Endothelial cell of umbilical vein (primary cell): ENCODE measurements at places on chromosomes 4 and X.

DNA sequence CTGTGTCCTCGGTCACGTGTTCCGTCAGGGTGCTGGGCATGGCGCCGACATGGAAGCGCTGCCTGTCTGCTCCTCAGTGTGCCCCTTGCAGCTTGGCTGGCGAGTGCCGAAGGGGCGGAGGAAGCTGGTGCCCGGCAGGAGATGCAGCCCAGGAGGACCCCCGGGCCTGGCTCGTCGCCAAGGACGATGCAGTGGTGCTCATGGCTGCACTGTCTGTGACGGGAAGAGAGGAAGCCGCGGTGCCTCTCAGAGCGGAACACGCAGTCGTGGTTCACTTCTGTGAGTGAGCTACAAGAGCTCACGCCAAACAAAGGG is 38.1 kb downstream of the FGFRL1 start:
- H3K27me3 ChIP-seq = peaks cover 6% of the 10 kb centered on the region
- H3K36me3 ChIP-seq = no peaks in the 10 kb centered on the region
- DNase-seq = no peak
- peaks cover 18% of the 10 kb centered on the region for H3K4me1 ChIP-seq

GRCh38 chr4:143270256-143270838 is 66.3 kb upstream of the GAB1 start:
- no peaks in the 10 kb centered on the region for H3K36me3 ChIP-seq
- H3K4me3 ChIP-seq = no peak overlapping the region
- no peaks in the 10 kb centered on the region for H3K27me3 ChIP-seq
- no peak overlapping the region for H3K27ac ChIP-seq

DNA sequence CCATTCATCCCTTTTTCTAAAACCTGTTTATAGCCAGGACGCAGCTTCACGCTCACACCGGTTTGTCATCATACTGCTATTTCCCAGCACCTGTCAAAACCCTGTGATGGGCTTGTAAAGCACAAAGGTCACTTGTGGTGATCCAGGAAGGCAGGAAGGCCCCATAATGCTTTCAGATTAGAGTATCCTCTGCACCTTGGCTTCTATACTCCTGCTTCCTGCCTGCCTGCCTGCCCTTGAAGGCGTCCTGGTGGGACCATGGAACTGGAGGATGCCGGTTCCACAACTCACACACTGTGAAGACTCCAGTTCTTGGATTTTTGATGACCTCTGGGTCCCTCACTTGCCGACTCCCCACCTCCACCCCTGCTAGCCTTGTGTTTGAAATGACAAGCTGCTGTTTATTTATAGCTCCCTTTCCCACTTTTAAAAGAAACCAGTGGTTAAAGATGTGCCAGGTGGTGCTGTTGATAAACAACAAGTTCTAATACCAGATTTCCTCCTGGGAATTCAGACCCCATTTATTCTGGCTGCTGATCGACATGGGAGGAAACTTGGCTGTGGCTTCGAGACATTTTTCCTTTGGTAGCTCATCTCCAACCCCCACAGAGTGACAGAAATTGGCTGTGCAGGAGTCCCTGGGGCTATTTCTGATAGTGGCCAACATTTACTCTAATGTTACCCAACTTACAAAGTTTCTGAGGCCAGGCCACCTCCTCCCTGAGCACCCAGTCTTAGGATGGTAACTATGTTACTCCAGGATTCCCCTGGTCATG is 211.5 kb downstream of the KDR start:
- no peak overlapping the region for H3K4me3 ChIP-seq
- no peaks in the 10 kb centered on the region for H3K4me1 ChIP-seq
- no peak overlapping the region for H3K27ac ChIP-seq
- no peaks in the 10 kb centered on the region for H3K36me3 ChIP-seq

DNA sequence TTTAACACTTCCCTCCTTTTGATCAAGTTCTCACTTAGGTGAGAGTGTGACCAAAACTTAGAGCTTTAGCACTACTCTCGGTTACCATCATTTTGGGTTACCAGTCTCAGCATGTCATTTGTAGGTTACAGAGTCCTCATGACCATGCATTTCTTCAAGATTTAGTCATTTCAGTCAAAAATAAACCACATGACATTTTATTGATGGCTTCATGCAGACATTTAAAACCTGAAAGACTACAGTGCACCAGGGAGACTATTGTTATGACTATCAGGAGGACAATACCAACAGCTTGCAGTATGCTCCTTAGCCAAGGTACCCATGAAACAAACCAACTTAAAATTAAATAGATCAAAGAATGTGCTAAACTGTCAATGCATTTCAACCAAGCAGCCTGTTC is 498.1 kb upstream of the FSTL5 start:
- no peaks in the 10 kb centered on the region for H3K27me3 ChIP-seq
- DNase-seq = no peak
- no peak overlapping the region for H3K4me3 ChIP-seq
- no peaks in the 10 kb centered on the region for H3K4me1 ChIP-seq
- H3K27ac ChIP-seq = no peak overlapping the region

DNA sequence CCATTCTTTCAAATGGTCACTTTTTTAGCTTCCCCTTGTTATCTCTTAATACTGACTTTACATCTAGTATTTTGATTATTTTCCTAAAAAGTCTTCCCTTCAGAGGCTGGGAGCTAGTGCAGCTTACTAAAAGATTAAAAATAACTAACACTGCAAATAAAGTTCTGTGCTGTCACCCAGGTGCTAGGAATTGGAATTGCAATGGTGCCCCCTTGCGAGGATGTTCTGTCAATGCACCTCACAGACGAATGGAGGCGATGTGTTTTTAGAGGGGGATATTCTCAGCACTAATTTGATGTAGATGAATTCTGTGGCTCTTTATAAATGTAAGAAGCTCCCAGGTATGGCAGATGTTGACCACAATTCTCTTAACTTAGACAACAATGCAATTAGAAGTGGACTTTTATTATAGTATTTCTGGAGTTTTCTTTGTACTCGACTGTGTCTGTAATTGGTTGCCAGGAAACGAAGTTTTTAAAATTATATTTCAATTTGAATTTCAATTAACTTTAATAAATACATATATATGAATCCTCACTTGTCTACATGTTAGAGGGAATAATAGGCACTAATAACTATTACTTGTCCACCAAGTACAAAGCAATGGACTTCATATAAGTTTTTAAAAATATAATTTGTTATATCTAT is 22.0 kb upstream of the SMIM31 start:
- peak; percentile 46 for DNase-seq
- no peak overlapping the region for H3K4me3 ChIP-seq
- H3K27ac ChIP-seq = no peak overlapping the region
- H3K4me1 ChIP-seq = no peaks in the 10 kb centered on the region

DNA sequence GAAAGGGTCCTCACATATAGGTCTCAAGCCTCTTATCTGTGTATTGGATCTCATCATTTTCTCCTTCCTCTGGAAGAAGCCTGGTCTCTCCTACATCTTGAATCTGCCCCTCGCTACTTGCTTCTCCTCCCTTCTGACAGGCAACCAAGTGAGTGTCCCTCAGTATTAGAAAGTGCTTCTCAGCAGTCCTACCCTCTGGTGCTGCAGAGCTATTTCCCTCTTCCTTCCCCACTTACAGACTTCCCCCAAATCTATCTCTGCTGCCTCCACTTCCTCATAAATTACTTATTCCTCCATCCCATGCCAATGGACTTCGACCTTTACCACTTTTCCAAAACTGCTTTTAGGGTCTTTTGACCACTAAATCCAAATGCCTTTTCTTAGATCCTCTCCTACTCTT is 129.1 kb upstream of the NAP1L5 start:
- H3K4me1 ChIP-seq = peaks cover 17% of the 10 kb centered on the region
- no peaks in the 10 kb centered on the region for H3K27me3 ChIP-seq
- no peak overlapping the region for H3K4me3 ChIP-seq
- H3K36me3 ChIP-seq = no peaks in the 10 kb centered on the region

- peak within 1 kb of the TSS; percentile 68 for H3K4me3 ChIP-seq
- H3K27ac ChIP-seq = peak within 1 kb of the TSS; percentile 32
- peak; percentile 36 for DNase-seq
- no peaks in the 10 kb centered on the region for H3K4me1 ChIP-seq
Observed at GRCh38 chrX:103585411-103586313, at the start of gene TCEAL4. TSS of gene TCEAL4 (plus strand) at chrX:103585515. CDS start at chrX:103586676, 1,161 bp downstream.

DNA sequence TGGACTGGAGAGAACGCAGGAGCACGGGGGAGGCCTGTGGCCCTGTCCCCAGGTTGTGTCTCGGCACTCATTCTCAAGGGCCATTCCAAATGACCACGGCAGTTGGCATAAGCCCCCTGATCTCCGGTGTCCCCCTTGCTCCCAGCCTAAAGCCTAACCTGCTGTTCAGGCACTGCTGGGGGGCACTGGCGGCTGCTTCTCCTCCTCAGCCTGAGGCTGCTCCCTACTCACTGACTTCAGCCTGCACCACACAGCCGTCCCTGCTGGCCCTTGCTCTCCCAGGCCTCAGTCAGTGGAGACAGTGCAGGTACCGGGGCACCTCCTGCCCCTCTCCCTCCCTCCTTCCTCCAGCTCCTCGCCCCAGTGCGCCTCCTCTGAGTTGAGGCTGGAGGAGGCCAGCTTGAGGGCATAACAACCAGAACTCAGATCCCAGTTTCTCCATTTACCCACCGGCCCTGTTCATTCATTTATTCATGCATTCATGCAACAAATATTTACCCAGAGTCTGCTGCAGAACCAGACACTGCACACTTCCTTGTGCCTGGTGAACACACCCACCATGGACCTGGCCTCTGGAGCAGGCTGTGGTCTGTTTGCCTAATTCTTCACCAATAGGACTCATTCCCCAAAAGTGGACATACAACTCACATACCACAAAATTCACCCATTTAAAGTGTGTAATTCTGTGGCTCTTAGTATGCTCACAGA is 65.0 kb downstream of the CPZ start:
- no peaks in the 10 kb centered on the region for H3K27me3 ChIP-seq
- no peak for DNase-seq
- H3K36me3 ChIP-seq = no peaks in the 10 kb centered on the region
- H3K27ac ChIP-seq = no peak overlapping the region
- no peaks in the 10 kb centered on the region for H3K4me1 ChIP-seq

- no peaks in the 10 kb centered on the region for H3K4me1 ChIP-seq
- H3K27ac ChIP-seq = no peak overlapping the region
- H3K4me3 ChIP-seq = no peak overlapping the region
- no peaks in the 10 kb centered on the region for H3K27me3 ChIP-seq
Observed at GRCh38 chr4:185183622-185184281, 20.0 kb downstream of the CFAP97 start.

DNA sequence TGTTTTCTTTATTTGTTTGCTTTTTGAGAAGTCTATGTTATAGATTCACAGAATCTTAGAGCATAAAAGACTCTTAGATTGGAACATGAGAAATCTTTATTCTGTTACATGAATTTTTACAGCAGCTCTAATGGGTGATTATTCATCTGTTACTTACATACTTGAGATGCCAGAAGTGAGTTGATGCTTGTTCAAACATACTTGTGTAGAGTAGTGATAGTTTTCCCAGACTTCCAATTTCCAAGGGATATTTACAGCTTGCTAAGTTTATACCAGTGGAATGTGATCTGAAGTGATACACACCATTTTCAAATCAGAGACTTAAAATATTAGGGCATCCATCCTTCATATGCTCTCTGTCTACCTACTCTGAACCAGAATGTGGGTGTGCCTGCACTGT is 252.9 kb upstream of the SMIM31 start:
- no peak overlapping the region for H3K27ac ChIP-seq
- no peak overlapping the region for H3K4me3 ChIP-seq
- no peaks in the 10 kb centered on the region for H3K27me3 ChIP-seq
- H3K36me3 ChIP-seq = no peaks in the 10 kb centered on the region
- DNase-seq = no peak

- H3K4me1 ChIP-seq = peaks cover 11% of the 10 kb centered on the region
- peak within 1 kb of the TSS; percentile 57 for H3K4me3 ChIP-seq
- H3K36me3 ChIP-seq = no peaks in the 10 kb centered on the region
Observed at GRCh38 chrX:38220415-38221390, at the start of gene SRPX. TSS of gene SRPX (minus strand) at chrX:38220871. CDS start at chrX:38220792, 79 bp downstream.

DNA sequence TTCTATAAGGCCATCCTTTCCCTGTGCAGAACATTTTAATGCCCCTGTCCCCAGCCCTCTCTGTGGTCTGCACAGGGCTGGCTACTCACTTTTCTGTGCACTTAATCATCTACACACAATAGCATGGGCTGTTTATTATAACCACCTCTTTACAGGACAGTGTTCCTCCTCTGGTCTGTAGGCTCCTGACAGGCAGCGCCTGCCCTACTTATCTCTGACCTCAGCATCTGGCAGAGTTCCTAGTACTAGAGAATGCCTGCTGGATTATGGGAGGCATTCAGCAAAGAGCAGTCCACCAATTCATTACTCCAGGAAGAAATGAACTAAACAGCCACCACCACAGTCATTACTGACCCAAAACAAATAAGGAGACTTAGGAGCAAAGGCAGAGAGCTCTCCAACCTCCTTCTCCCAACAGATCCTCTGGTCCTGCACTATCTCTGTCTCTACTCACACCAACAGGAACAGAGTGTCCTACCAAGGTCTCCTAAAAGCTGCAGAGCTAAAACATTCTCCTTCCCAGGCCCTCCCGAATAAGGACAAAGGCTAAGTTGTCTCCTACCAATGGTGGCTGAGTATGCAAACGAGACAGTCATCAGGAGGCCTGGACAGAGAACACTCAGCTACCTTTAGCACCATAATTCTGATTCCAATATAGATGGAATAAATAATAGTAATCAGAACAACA is 279.2 kb downstream of the QDPR start:
- no peaks in the 10 kb centered on the region for H3K27me3 ChIP-seq
- DNase-seq = peak; percentile 39
- H3K36me3 ChIP-seq = no peaks in the 10 kb centered on the region
- no peaks in the 10 kb centered on the region for H3K4me1 ChIP-seq

DNA sequence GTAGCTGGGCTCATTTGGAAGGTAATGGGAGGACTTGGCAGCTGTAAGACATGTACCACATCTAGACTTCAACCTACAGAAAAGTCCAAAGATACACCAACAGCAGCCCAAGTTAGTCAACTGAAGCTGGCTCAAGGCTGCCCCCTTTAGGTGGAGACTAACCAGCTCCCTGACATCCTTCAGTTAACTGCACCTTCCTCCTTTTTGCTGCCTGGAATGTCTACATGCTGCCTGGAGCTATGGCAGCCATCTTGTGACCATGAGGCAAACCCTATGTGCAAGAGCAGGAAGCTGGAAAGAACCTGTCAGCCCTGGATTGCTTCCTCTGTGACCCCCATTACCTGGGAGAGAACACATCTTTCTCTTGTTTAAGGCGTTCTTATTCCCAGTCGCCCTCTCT is 25.8 kb downstream of the ARSD start:
- H3K4me3 ChIP-seq = no peak overlapping the region
- no peak overlapping the region for H3K27ac ChIP-seq
- no peaks in the 10 kb centered on the region for H3K4me1 ChIP-seq
- no peak for DNase-seq

DNA sequence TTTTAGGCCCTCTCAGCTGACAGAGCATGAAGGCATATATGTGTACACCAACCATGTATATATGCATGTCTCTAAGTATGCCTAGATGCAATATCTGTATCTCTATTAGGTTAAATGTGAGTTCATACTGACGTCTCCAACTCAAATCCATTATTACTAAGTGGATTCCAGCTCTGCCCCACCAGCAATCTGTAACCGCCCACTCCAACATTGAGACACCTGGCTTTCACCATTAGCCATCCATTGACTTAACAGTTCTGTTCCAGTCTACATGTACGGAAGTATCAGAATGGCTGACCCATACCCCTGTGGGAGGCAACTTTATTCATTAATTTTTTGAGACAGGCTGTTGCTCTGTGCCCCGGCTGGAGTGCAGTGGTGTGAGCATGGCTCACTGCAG is 15.0 kb upstream of the SH3TC1 start:
- no peaks in the 10 kb centered on the region for H3K27me3 ChIP-seq
- H3K4me3 ChIP-seq = no peak overlapping the region
- DNase-seq = no peak
- no peak overlapping the region for H3K27ac ChIP-seq

- no peaks in the 10 kb centered on the region for H3K27me3 ChIP-seq
- H3K36me3 ChIP-seq = no peaks in the 10 kb centered on the region
- no peaks in the 10 kb centered on the region for H3K4me1 ChIP-seq
- no peak within 1 kb of the TSS for H3K4me3 ChIP-seq
- DNase-seq = peak; percentile 1
Observed at GRCh38 chrX:37685381-37686359, at the start of gene XK. TSS of gene XK (plus strand) at chrX:37685791. CDS start at chrX:37685962, 171 bp downstream.
